NCI-H1436 treated with DMSO at 0.1 percent for 48 hours (cell line): ENCODE measurements at places on chromosomes 5 and 9.

DNA sequence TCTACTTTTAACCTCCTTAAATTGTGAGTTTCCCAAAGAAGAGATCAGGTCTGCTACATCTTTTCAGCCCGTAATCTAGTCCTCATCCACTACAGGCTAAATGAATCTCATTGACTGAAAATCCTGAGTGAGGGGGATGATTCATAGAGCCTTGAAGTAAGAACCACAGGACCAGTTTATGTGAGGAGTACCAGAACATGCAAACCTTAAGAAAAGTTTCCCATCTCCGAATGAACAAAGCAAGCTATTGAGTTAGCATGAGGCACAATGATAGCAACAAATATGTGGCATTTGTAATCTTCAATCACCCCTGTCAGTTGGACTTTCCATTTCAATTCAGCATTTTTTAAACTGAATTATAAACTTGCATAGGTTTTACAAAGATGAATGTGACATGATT is 197.0 kb downstream of the ALDH1A1 start:
- no peak for DNase-seq

GRCh38 chr9:122106576-122106975 is 13.5 kb upstream of the TTLL11 start:
- no peak for DNase-seq

GRCh38 chr5:138011991-138012390 is 20.9 kb downstream of the FAM13B start:
- DNase-seq = no peak

- no peak for DNase-seq
Observed at GRCh38 chr9:35706951-35707350, 17.2 kb upstream of the TPM2 start.

GRCh38 chr5:139712412-139712811 is 64.3 kb downstream of the CXXC5 start:
- DNase-seq = no peak

DNA sequence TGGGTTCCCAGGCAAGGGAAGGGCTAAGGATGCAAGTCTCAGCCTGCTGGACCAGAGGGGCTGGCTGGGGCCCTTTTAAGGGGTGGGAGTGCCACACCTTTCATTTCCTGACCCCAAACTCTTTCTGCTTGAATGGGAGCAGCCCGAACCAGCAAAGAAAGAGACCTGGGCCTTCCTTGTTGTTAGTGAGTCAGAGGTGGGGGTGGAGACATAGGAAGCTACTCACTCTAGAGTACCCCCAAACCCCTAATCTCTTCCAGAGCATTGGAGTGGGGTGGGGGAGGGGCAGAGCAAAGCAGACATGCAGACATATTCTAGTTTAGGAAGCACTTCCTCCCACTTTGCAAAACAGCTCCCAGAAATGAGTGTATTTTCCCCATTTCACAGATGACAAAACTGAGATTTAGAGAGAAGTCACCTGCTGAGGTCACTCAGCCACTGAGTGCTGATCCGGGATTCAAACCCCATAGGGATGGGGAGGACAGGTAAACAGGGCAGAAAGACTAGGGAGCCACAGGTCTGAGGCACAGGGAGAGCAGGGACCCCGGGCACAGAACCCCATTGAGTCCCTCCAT is 6.0 kb upstream of the AQP3 start:
- DNase-seq = no peak

- DNase-seq = no peak
Observed at GRCh38 chr5:143543358-143544255, 140.1 kb upstream of the NR3C1 start.

- no peak for DNase-seq
Observed at GRCh38 chr9:136174779-136175615, 29.9 kb downstream of the LHX3 start.

GRCh38 chr9:105198023-105198422 is 46.4 kb upstream of the SLC44A1 start:
- no peak for DNase-seq

DNA sequence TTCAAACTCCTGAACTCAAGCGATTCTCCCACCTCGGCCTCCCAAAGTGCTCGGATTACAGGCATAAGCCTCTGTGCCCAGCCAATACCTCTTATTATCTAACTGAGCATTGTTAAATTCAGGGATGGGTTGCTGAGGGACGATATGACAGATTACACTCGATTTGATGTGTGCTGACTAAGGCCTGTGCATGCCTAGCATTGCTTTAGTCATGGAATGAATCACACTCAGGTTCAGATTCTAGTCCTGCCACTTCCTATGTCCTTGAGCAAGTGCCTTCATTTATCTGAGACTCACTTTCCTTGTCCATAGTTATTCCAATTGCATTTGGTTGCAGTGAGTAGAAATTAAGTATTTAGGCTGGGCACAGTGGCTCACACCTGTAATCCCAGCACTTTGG is 19.5 kb downstream of the THBS4 start:
- no peak for DNase-seq

- no peak for DNase-seq
Observed at GRCh38 chr9:117412006-117412715, 2.7 kb downstream of the ASTN2 start.

GRCh38 chr5:149141957-149142851 is 911 bp downstream of the ABLIM3 start:
- DNase-seq = no peak

DNA sequence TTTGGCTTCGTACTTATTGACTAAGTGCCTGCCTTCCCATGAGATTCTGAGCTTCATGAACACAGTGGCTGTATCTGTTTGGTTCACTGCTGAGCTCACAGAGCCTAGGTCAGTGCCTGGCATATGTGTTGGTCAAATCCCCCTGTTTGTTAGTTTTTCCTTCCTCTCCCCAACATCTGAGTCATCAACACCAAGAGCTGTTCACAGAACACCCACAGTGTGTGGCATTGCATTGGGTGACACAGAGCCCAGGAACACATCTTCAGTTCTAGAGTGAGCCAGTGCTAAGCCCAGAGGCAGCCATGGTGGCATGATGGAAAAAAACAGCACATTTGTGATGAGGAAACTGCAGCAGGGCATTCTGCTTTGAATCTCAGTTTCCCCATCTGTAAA is 294.6 kb downstream of the SEC61B start:
- DNase-seq = no peak

DNA sequence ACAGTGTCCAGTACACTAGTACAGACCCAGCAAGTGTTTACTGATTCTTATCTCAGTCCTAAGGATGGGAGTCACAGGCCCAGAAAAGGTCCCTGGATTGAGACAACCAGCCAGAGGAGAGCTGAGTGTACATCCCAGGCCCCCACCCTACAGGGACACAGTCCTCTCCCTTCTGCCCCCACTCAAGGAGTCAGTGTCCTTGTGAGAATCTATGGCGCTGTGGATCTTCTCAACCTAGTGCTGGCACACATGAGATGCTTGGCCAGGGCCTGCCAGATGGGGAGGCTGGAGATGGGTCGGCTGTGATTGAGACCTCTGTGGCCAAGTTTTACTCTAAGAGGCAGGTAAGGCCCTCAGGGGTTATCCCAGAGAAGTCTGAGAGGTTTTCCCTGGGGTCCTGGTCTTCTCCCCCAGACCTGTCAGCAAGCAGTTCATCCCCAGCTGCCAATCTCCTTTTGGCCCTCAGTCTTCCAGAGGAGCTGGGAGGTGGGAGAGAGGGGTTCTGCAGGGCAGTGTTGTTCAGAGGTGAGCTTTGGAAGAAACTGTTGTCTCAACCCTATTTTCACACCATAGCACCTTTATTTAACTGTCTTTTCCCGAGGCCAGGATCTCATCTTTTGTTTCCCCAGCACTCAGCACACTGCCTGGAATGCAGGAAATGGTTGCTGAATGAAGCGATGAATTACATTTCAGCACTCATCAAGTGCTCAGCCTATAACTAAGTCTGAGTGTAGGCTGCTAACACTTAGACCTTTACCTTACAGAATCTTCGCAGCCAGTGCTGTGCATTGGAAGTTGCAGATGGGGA is 3.2 kb upstream of the NSD1 start:
- DNase-seq = no peak

- DNase-seq = no peak
Observed at GRCh38 chr9:126397056-126397455, 70.4 kb downstream of the MVB12B start.

DNA sequence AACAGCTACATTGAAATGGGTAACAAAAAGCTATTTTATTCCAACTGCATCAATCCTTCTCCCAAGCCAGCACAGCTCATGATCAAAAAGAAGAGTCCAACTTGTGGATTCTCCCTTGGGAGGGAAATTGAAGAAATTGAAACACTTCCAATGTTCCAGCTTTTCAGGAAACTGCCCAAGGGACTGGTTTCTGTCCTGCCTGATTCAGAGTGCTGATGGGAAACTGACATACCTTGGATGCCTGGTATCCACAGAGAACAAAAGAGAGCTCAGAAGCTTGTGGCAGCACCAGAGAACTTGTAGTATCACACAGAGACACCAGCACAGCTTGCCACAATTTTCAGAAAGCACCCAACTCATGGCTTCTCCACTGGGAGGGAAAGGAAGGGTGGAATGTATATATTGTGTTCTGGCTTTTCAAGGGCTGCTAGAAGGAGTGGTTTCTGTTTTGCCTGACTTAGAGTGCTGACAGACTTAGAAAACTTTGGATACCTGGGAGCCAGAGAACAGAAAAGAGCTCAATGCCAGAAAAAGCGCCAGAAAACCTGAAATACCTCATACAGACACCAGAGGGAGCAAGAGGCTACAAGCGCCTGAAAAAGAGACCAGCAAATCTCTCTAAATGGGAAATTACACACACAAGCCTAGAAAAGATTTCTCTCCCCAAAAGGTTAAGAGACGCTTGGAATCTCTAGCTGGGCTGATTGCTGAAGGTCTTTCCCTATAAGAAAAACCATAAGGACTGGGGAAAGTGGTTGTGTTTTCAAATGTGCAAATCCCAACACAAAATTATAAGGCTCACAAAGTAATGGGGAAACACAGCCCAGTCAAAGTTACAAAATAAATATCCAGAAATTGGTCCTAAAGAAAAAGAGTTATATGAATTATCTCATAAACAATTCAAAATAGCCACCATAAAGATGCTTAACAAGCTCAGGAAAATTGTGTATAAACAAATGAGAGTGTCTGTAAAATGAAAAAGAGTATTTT is 178.8 kb downstream of the SPOCK1 start:
- DNase-seq = no peak

- no peak for DNase-seq
Observed at GRCh38 chr5:45507178-45507577, 189.0 kb downstream of the HCN1 start.

- no peak for DNase-seq
Observed at GRCh38 chr5:99058466-99058865, 129.7 kb upstream of the CHD1 start.

- no peak for DNase-seq
Observed at GRCh38 chr5:153081385-153081784, 409.1 kb upstream of the GRIA1 start.

- DNase-seq = no peak
Observed at GRCh38 chr9:21689854-21690253, 112.6 kb upstream of the MTAP start.

DNA sequence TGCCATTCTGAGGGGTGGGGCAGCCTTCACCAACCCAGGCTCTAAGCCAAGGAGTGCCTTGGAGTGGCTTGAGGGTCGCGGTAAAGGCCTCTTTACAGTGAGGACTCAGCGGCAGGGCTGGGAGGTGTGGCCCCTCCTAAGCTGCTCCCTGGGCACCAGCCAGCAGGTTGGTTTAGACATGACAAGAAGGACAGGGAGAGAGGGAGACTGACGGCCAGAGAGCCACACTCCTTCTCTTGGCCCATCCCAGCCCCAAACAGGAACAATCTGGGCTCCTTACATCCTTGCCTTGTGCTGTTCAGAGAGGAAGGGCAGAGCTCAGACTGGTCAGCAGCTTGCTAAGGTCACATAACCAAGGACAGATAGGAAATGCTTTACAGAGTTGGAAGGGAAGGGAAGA is 94.5 kb downstream of the LMX1B start:
- DNase-seq = no peak

DNA sequence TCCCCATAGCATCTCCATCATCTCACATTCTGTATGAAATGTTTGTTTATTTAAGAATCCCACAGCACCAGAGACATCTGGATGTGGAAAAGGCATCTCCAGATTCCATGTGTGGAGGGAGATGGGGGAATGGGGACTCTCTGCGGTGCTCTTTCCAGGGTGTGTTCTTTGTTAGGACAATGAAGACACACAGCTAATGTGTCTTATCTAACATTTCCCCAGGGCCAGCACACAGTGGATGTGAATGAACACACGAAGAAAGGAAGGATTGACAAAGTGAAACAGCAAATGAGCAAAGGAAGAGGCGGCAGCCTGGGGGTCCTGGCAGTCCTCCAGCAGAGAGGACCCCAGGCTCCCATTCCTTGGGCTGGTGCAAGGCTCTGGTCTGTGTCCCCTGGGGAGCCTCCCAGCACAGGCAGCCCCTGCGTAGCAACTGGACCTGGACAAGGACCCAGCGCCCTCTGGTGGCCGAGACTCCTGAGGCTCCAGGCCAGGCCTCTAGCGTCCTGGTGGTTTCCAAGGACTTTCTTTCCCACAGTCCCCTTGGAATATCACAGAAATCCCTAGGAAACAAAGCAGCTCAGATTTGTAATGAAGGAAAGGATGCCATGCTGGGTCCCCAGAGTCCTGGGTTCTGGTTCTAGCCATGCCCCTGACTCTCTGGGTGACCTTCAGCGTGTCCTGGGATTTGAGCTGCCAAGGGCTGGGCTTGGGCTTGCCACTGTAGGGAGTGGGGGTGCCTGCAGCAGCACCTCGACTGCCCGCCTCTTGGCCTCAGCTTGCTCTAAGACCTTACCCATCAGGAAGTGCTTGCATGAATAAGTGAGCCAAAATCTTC is 3.5 kb upstream of the PDLIM7 start:
- no peak for DNase-seq

GRCh38 chr9:8365029-8365428 is 565.5 kb upstream of the DMAC1 start:
- no peak for DNase-seq

- no peak for DNase-seq
Observed at GRCh38 chr5:6781716-6782115, 68.5 kb downstream of the TENT4A start.

- DNase-seq = no peak
Observed at GRCh38 chr5:90096415-90097081, 313.0 kb downstream of the CETN3 start.

DNA sequence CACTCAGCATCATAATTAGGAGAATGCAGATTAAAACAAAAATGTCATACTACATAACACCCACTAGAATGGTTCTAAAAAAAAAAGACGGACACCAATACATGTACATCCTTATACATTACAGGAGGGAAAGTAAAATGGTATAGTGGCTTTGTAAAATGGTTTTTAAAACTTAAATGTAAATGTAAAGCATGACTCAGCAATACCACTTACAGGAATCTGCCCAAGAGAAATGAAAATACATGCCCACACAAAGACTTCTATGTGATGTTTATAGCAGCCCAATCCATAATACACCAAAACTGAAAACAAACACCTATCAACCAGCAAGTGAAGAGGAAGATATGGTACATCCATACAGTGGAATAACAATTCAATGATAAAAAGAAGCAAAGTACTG is 939.1 kb upstream of the ACO1 start:
- DNase-seq = no peak

- no peak for DNase-seq
Observed at GRCh38 chr5:42720251-42720650, 36.4 kb upstream of the CCDC152 start.
